Fibroblast of upper back skin (primary cell): ENCODE measurements at places on chromosomes 11 and 22.

- no peak for DNase-seq
These were observed 14.4 kb upstream of the TBC1D10A start for GRCh38 chr22:30340911-30341685.

DNA sequence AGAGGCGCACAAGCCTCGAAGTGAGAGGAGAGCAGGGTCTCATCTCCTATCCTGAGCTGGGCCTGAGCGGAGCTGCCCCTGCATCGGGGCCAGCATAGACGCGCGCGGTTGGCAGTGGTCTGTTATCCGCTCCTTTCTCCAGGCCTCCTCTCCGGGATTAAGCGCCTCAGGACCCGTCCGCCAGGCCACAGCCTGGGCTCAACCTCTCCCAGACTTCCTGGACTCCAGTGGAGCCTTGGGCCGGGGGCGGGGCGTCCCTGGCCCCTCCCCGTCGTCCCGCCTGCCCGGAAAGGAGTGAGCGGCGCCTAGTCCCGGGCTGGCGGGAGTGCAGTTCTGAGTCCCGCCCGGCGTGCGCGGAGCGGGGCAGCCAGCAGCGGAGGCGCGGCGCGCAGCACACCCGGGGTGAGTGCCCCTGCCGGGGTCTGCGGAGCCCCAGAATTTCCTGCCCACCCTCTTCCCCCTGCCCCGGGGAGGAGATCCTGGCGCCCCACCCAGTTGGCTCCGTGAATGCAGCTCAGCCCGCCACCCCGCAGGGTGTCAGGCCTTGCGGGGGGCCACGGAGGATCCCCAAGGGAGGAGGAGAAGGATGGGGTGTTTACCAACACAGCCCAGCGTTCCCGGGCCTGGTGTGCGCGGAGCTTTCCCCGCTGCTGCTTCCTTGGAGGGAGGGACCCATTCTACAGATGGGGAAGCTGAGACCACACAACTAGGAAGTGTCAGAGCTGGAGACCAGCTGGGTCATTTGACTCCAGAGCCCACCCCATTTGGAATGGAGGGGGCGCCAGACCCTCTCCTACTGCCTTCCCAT, at the start of gene TCIRG1:
TCIRG1 (plus strand) TSS at position 308 of the 808 bp plus-strand sequence. CDS start 2,247 bp downstream, outside the sequence.
- DNase-seq, result peak; percentile 77

DNA sequence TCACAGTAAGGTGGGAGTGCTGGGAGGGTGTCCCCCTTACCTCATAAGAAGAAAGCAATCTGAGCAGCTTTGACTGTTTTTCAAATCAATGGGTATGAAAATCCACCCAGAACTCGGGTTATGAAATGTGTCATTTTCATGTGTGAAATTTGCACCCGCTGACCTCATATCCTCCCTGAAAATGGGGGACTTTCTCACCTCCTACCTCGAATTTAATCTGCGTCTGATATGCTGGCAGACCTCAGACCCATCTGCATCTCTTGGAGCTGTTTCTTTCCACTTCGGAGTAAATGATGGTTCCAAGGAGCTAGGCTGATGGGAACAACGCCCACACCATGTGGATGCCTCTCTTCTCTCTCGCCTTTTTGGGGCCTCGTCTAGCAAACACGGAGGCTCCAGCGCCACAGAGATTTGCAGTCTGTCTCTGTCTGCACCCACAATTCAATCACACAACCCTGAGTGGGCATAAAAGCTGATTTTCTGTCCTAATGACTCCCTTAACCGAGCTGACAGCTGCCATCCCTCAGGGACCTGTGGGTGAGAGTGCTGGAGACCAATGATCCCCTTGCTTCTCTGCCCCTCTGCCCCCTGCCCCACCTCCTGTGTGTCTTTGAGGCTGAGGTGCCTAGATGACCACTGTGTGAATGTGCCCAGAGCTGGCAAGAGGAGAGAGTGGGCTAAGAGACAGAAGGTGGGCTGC, 71.0 kb downstream of the TRIM29 start:
- DNase-seq, result no peak

GRCh38 chr11:66002648-66003225, 434 bp downstream of the BANF1 start:
- no peak for DNase-seq

GRCh38 chr11:124582565-124582964, 12.8 kb downstream of the OR8A1 start:
- DNase-seq, result no peak

- no peak for DNase-seq
These were observed 113.0 kb downstream of the ATXN10 start for GRCh38 chr22:45784357-45785277.
